Panc1 (cell line): ENCODE measurements at places on chromosomes 16 and 17.

GRCh38 chr17:32769846-32770245 is 107.1 kb downstream of the MYO1D start:
- no peak for DNase-seq

DNA sequence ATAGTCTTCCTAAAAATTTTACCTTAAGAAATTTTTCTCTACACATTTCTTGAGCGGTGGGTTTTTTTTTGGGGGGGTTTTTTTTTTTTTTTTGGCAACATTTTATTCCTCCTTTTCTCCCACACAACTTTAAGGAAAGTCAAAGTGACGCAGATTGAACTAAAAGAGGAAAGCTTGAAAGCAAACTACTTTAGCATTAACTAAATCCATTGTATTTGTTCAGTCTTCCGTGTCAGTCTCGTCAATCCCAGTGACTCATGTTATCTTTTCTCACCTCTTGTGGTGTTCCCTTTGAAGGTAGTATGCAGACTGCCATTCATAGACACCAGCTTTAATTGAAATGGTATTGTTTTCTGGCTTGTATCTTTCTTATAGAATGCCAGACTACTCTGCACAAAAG is 39.3 kb downstream of the TADA2A start:
- DNase-seq: no peak

GRCh38 chr17:21318439-21318838 is 33.9 kb downstream of the MAP2K3 start:
- no peak for DNase-seq

DNA sequence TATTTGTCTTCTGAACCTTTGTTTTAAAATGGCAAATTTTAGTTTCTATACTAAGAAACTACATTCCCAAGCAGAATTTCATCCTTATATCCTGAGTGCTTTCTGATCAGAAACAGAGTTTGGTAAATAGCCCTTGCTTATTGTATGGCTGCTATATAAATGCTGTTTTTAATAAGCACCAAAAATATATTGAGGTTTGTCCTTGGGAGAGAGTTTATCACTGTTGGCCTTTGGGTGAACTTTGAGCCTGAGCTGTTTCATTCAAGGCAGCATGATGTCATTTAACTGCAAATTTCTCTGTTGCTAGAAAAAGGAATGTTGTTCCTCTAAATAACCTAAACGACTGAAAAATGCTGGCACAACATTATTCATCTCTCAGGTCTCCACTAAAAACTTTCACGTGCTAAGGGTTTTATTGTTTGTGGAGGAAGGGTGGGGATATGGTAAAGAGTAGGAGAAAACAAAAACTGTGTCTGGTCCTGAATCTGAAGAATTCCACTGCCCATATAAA is 334.3 kb upstream of the TBX2 start:
- DNase-seq: no peak

GRCh38 chr16:2514333-2515179 is 804 bp downstream of the ATP6V0C start:
- DNase-seq: no peak

GRCh38 chr16:78684655-78685375 is 585.4 kb downstream of the WWOX start:
- no peak for DNase-seq

DNA sequence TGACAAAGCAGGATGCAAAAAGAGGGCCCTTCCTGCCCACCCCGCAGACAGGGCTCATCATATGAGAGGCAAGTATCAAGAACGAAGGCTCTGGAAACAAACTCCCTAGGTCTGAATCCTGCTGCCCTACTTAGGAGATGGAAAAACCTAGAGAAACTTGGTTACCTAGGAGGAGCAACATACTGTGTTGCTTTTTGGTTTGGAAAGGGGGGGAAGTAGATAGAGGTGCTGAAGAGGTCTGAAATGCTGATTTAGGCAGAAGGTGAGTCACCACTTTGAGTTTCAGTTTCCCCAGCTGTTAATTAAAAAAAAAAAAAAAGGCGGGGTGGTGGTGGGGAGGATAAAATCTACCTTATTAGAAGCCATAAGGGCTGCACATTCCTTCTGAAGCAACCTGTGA is 1.5 kb downstream of the N4BP1 start:
- no peak for DNase-seq

DNA sequence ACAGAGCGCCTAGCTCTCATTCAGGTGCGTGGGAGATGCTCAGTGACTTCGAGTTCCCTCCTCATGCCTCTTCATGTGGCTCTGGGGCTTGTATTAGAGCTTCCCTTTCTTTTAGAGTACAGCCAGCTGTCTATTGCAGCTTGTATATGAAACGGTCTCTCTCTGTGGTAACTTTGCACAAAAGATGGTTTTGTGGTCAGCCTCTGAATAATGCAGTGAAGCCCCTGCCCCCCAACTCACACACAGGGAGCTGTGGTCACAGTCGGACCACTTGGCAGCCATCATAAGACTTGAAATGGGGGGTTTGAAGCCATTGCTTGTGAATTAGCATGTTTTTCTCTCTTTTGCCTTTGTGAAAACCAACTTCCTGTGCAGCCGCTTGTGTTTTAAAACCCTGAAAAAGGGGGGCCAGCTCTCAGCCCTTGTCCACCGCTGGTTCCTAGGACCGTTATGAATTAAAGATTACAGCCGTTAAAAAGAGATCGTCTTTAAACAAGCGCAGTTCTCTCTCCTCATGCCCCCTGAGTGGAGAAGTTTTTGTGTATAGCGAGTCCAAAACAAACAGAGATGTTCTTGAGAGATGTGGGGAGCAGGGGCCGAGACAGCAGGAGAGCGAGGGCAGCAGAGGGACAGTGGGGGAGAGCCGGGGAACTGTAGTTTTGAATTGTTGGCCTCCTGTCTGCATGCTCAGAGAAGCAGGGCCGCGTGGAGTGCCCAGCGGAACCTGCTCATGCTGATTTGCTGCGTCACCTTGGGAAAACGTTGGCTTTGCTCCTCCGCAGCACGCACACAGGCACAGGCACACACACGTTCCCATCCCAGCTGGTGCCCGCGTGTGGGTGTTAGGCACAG is 199.0 kb downstream of the MSI2 start:
- no peak for DNase-seq

DNA sequence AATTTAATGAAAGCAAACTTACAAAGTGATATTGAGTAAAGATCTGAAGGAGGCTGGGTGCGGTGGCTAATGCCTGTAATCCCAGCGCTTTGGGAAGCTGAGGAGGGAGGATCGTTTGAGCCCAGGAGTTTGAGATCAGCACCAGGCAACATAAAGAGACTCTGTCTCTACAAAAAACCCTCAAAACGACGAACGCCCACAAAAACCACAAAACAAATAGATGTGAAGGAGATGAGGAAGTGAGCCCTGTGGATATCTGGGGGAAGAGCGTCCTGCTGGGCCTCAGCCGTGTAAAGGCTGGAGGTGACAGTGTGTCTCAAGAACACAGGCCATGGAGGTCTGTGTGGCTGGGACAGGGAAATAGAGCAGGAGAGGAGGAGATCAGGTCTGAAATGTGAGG is 68.8 kb downstream of the ITFG1 start:
- DNase-seq: no peak

DNA sequence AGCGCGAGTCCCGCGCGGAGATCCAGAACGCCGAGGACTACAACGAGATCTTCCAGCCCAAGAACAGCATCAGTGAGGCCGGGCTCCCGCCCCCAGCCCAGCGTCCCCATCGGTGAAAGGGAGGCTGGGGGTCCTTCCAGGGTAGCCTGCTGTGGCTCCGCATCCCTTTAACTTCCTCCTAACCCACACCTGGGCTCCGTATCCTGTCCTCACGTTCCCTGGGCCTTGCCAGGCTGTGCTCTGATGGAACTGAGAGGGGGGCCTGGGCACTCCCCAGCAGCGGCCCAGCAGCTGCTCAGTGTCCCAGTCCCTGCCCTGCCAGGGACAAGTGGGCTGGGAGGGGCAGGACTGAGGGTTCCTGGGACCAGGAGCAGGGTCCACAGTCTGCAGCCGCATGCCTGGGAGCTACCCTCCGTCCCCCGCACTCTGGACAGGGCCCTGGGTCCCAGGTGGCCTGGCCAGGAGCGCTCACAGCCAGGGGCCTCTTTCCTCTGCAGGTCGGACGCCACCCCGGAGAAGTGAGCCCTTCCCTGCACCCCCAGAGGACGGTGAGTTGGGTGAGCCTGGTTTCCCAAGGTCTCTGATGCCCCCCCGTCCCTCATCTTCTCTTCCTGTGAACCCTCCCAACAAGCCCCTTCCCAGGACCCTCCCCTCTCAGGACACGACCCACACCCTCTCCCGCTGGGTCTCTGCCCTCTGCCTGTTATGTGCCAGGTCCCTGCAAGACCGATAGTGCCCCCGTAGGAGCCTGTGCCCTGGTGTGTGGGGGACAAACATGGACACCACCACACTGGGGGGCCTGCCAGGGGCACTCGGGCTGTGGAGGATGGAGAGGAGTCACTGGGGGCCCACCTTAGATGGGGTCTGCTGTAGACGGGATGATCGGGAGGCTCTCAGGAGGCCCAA is 18.1 kb downstream of the KATNB1 start:
- no peak for DNase-seq

DNA sequence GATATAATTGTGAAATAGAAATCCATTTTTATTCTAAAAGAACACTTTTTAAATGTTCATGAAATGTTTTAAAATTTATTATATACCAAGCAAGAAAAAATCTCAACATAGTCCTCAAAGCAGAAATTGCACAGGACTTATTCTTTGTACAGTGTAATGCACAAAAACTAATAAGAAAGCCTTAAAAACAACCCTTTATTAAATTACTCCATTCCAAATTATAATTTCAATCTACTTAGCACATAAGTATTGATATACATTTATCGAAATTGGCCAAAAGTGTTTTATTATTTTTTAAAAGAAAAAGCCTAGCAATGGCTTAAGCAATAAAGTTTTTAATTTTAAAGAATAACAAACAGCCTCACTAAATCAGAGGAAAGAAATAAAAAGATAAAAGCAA is 19.1 kb downstream of the NLRC5 start:
- DNase-seq: no peak

GRCh38 chr17:78753316-78754250 is 28.5 kb downstream of the CYTH1 start:
- no peak for DNase-seq

- DNase-seq: no peak
Observed at GRCh38 chr17:30422171-30422570, 43.4 kb downstream of the CPD start.

- no peak for DNase-seq
Observed at GRCh38 chr16:6209355-6209930, 1111.8 kb upstream of the EEF2KMT start.
